ENCODE measurements at places on chromosomes 4 and X.

GRCh38 chrX:13759152-13759718, 24.7 kb downstream of the OFD1 start:
- no peak for DNase-seq

- no peak for DNase-seq
Observed at GRCh38 chr4:86543560-86544309, 50.4 kb upstream of the PTPN13 start.

DNA sequence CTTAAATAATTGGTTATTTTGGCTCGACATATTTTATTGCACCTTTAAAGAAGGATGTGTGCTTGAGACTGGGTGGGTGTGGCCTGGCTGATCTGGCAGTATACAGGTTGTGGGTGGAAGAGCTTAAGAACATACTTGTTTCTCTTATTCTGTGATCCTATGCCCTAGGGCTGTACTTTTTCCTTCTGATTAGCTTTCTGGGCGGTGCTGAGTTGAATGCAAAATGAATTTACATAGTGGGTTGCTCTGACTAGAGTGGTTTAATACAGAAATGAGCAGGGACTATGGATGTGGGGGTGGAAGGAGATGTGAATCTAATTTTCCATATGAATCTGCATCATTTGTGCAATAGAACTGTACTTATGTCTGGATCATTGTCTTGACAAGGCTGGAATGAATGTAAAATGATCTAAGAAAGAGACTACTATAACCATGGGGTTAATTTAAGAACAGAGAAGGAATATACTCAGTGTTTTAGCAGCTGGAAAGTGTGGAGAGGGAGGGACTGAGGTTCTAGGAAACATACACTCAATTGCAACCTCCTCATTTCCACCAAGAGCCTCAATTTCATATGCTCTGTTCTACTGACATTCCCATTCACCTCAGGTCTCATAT, 73.7 kb downstream of the RLIM start:
- DNase-seq = no peak

DNA sequence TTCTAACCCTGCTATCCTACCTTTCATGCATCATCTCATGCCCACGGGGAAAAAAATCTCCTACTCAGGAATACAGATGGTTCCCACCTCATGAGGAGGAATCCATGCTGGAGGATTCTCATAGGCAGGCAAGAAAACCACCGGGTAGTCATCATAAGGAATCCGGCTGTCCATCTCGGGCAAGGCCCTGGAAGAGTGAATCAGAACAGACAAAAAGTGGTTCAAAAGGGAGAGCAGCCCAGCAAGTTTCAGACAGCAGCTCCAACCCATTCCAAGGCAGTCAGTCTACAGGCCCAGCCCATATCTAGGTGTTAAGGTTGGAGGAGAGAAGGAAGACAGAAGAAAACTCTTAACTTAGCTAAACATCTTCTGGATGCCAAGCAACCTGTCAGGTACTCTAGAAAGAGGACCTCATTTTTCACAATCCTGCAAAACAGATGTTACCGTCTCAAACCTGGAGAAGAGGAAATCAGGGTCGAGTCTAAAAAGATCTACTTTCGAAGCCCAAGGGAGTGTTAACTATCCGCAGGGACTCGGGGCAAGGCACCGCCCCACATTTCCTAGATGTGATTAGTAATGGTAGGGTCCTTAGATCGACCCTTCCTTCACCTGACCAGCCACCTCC, 447 bp downstream of the PDZD11 start:
- no peak for DNase-seq

DNA sequence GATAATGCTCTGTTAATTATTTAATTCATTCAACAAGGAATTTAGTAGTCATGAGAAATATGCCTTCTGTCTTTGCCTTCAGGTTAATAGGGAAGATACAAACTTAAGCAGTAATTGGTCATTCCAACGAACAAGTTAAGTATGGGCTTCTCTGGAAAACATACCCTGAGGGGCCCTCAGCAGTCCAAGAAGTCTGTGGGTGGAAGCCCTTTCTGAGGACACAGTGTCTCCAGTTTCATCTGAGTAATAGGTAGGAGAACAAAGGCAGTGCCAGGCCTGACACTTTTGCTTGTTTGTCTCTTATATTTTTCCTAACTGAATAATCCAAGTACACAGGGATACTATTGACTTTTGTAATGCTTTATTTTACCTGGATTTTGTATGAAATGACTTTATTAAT, 262.5 kb downstream of the FBXW7 start:
- no peak for DNase-seq

GRCh38 chrX:119693996-119694451, 1.1 kb upstream of the SEPTIN6 start:
- DNase-seq = no peak

- DNase-seq = no peak
Observed at GRCh38 chr4:107255114-107255513, 219.0 kb upstream of the DKK2 start.

GRCh38 chrX:95884186-95884585, 800.5 kb upstream of the DIAPH2 start:
- DNase-seq = no peak

DNA sequence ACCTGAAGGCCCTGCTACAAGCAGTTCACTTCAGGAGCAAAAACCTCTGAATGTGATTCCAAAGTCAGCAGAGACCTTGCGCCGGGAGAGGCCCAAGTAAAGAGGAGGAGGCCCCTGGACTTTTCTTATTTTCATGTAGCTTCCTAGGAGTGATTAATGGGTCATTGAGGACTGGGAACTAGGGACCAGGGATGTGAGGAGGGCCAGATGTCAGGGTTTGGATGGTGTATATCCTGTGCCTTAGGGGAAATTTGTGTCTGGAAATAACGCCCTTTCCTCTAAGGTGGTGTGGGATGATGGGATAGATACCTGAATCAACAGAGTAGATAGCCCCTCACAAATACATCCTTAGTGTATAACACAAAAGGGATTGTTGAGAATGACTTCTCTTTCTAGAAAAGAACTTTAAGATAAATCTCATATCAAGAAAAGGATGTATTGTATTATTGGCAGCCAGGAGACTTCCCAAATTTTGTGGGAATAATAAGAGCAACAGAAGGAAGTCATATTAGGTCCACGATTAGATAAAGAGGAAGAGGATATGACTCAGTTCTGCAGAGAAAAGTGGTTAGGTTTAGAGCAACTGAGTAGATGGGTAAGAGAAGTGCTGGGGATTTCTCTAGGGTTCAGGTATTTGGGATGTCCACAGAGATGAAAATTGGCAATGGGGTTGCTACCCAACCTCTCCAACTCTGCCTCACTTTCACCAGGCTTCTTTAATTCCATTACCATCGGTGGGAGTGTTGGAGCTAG, 1.1 kb downstream of the ITGB1BP2 start:
- DNase-seq = no peak

- no peak for DNase-seq
Observed at GRCh38 chr4:173287486-173287885, 46.7 kb downstream of the HMGB2 start.

- DNase-seq = peak; percentile 15
Observed at GRCh38 chr4:80365928-80366327, 30.4 kb downstream of the CFAP299 start.

GRCh38 chrX:18789916-18790315, 82.5 kb downstream of the PPEF1 start:
- DNase-seq = no peak

DNA sequence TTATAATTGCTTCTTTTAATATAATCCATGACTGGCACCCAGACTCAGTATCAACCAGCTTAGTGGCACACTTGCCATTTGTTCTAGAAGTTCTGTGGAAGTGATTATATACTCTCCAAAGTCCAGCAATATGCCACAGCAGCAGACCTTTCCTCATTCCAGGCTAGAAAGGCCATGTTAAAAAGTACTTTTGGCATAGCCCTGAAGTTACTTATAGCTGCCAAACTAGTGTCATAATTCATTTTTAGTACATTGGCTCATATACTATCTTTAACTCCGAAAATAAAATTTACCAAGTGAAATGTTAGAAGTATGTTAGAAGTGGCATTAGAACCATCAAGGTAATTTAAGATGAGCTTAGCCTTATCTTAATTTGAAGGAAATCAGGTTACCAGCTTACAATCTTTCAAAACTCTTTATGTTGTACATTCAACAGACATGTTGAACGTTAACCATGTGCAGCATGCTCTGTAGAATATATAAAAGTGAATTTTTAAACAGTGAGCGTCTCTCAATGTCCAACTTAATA, 714.2 kb upstream of the LCORL start:
- DNase-seq = no peak

DNA sequence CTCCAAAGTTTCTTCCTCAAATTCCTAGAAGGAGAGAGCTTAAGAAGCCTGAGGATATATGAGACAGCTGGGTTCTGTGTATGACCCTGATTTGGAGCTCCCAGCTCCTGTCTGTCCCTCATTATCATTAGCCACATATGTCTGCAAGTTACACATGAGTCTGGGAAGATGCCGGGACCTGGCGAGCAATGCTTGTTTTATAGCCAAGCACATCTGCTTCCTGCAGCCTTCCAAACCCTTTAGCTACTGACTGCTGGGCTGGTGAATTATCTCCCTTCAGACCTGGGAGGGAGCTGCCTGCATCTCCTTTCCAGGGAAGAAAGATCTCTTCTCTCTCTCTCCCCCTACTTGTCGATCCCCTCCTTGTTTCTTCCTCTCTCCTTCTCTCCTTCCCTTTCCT, 556.7 kb upstream of the BOD1L1 start:
- no peak for DNase-seq

GRCh38 chrX:131271274-131271673, 17.8 kb downstream of the IGSF1 start:
- DNase-seq = no peak

- no peak for DNase-seq
Observed at GRCh38 chrX:31832263-31832662, 760.4 kb upstream of the FTHL17 start.

DNA sequence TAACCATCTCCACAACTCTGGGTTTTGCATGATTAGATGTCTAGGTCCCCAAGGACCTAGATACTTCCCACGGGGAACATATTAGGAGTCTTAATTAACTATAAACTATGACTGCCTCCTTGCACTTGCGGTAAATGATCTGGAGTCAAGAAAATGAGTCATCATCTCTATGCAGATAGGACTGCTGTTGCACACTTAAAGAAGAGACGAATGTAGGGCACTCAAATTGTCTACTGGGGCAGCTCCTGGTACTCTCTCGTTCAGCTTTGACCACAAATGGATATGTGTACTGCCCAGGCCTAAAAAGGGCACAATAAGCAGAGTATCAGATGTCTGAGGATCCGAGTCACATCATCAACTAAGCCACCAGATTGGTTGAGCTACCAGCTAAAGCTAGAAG, 1783.4 kb upstream of the AGA start:
- no peak for DNase-seq

DNA sequence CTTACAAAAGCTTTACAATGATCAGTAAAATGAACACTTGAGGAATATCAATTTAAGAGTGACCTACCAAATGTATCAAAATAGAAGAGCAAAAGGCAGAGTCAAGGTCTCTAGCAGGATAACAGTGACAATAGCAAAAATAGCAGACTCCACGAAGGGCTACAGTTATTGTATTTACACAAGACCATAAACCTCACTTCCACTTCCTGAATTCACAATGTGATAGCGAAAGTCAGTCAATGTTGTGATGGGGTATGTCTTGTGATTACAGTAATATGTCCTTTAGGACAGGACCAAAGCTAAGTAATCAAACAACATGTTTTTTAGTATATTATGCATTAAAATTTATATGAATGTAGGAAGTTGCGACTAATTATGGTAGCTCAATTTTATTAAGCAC, 139.6 kb downstream of the IQCM start:
- no peak for DNase-seq

DNA sequence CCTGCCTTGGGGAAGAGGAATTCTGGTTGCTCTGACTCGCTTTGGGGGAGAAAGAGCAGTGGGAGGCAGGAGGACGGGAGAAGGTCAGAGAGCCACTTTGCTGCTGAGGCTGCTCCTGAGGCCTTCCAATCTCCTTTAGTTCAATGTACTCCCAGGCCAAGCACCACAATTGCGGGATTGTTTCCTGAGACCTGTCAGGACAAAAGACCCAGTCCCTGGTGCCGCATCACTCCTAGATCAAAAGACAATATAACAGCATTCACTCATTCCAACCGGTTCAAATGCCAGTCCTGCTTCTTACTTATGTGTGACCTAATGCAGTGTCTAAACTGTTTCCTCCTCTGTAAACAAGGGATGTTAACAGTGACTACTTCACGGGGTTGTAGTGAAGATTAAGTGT, 106.4 kb downstream of the TRIML1 start:
- DNase-seq = no peak

DNA sequence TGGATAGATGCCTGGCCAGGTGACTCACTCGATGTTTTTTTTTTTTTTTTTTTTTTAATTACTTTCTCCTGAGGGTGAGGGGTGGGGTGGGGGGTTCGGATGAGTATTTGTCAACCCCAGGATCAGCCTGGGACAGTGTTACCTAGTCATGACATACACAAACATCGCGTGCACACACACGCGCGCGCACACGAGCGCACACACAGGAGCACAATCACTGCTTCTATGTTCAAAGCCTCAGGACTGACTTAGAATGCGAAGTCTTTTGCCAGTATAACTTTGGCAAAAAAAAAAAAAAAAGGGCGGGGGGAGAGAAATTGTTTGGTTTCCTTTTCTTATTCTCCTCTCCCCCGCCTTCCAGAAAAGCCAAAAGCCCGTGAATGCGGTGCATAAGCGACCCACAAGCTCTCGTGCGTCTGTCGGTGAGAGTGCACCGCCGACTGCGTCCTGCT, 115.0 kb upstream of the TEX13C start:
- DNase-seq = no peak

- no peak for DNase-seq
Observed at GRCh38 chr4:813900-814299, 12.0 kb downstream of the CPLX1 start.

DNA sequence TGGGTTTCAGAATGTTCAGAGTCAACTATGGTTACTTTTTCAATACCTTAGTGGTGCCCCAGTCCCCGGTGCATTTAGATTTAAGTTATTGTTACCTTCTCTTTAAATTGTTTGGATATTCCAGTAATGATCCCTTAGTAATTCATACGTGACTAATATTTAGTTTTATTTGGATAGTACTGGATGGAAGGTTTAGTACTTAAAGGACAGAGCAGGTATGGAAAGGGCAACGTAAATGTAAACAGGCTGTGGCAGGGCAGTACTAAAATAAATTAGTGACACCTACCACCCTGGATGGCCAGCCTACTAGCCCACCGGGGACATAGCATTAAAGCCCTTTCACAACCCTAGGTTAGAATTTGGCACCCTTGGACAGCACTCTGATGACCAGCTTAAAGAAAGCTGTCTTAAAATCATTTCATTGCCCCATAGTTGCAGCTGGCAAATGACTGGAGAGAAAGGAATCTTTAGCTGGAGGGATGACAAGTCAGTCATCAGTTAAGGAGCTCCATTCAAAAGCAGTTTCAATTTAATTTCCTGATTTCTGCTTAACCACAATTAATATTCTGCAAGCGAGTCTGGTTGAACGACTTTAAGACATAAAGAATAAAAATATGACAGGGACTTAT, 16.4 kb downstream of the PLP1 start:
- no peak for DNase-seq

- DNase-seq = no peak
Observed at GRCh38 chr4:1249731-1250526, 999 bp upstream of the CTBP1 start.
